Dermis blood vessel endothelial cell (primary cell): ENCODE measurements at places on chromosomes 3 and 15.

DNA sequence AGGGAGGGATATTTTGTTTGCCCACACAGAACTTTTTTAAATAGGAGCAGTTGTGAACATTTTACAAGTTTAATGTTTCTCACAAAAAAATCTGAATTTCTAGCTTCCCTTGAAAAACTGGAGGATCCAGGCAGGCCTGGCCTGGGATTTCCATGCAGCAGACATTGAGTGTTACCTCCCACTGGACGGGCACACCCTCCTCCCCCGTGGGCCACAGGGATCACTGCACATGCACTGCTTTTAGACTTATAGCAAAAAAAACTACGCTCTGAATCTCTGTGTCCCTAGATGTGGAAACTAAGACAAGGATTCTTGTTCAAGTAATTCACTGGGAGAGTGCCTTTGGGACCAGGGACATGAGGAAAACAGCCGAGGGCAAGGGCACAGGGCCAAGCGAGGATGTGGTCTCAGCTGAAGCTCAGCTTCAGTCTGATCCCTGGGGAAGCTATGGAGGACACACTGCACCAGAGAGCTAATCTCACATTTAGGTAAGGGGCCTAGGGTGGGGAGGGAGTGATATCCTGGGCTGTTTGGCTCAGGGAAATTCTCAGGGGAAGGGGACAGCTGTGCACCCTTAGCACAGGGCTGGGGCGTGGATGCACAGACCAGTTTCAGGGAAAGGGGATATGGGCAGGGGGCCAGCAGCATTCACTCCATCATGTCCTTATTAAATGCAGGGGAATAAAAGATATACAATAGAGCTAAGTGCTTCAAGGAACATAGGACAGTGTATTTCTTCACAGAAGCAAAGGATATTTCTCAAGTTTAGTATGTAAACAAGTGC is 46.0 kb downstream of the FSIP1 start:
- no peak for DNase-seq

- no peak for DNase-seq
These were observed 366.7 kb downstream of the MAGI1 start for GRCh38 chr3:65672061-65672460.

DNA sequence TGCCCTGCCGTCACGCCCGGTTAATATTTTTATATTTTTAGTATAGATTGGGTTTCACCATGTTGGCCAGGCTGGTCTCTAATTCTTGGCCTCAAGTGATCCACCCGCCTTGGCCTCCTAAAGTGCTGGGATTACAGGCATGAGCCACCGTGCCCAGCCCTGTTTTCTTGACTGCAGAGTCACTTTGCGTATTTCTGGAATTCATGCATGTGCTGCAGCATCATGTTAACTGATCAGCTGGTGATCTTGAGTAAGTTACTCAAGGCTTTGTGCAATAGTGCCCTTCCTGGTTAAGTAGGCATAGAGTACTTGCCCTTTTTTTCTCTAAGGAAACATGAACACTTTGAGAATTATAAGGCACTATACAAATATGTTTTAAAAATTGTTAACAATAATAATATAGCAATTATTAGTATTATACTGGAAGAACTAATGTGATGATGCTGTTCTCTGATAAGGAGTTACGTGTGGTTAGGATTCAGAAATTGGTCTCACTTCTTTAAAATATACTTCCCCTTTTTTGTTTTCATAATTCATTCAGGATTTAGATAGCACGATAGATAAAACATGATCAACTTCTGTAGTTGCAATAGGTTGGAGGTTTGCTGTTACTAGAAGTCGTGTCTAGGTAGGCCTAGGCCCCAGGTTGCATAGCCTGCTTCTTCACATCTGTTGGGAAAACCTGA is 33.6 kb downstream of the GPR171 start:
- DNase-seq = no peak

GRCh38 chr15:42549032-42549491 is 424 bp downstream of the HAUS2 start:
- DNase-seq = peak; percentile 54

DNA sequence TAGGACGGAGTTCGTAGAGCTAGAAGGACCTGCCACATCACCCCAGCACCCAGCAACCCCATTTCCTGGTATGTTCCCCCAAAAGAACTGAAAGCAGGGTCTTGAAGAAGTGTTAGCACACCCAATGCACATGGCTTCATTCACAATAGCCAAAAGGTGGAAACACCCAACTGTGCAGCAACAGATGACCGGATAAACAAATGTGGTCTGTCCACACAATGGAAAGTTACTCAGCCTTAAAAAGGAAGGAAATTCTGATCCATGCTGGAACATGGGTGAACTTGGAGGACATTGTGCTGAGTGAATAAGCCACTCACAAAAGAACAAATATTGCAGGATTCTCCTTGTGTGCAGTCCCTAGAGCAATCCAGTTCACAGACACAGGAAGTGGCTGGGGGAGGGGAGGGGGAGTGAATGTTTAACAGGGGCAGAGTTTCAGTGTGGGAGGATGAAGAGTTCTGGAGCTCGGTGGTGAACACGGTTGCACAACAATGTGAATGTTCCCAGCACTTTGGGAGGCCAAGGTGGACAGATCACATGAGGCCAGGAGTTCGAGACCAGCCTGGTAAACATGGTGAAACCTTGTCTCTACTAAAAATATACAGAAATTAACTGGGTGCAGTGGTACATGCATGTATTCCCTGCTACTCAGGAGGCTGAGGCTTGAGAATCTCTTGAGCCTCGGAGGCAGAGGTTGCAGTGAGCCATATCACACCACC is 157.5 kb downstream of the NUP210 start:
- DNase-seq = peak; percentile 60

DNA sequence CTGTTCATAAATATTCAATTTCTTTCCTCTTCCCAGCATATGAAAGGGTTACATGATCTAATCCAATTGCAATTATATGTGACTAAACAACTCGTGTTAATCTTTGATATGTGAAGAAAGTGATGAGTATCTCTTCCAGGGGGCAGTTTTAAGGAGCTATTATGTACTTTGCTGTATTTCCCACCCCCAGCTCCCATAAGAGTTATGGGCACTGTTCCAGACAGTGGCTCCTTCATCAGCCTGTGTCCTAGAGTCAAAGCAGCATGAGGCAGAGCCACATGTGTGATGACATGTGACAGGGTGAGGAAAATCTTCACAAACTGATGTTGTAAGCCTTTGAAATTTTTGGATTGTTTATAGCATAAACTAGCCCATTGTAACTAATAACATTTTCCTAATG is 315.4 kb downstream of the DIPK2A start:
- no peak for DNase-seq
